NCI-H146 (cell line): ENCODE measurements at places on chromosomes 12 and 14.

DNA sequence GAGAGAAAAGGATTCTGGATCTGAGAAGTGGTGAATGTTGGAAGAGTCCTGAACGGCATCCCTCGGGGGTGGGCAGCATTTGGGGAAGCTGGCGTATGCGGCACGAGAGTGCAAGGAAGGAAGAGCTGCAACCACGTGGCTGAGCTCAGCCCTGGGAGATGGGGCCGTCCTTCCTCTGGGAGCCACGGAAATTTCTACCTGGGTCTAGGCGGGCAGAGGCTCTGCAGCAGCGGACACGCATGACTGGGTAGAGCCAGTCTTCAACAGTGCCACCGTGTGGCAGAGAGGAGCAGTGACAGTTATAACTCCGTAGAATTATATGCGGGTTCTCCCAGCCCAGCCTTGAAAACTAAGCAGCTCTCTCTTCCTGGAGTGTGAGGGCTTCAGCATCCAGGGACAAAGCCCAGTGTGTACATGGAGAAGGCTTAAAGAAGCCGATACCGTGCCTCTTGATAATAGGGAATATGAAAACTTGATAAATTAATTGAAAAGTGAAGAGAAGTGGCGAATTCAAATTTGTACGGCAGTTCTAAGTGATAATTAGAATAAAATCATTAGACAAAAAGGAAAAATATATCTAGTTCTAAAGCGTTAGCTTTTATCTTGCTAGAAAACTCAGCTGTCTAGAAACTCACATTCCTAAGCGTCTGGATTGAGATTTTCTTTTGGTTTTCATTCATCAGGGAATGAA, 82.9 kb upstream of the STXBP6 start:
- DNase-seq: peak; percentile 49

DNA sequence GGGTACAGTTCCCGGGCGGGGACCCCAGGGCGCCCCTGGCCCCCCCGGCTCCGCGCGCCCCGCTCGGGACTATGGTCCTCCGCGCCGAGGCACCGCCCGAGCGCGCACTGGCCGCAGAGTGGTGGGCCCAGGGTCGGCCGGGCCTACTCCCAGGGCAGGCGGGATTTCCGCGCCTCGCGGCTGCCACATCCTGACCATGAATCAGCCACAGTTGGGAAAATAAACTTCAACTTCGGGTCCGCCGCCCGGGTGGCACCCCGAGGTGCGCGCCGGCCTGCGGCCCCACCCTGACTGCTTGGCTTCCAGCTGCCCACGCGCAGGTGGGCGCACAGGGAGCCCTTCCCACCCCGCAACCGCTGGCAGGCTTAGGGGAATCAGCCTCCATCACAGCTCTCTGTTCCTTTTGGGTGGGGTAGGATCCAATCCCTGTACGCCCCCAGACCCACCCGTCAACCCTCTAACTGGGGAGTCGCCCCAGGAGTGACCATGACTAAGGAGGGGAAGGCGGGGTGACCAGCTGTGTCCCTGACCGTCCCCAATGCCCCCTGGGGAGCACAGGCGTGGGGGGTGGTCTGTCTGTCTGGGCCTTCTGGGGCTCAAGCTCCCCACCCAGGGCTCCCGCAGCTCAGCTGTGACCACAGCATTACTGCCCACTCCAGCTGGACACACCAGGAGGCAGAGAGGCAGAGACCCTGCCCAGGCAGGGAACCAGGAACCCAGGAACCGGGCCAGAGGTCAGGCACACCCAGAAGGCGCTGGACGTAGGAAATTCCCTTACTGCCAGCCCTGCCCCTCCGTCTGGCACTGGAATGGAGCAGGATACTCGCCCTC, 678 bp downstream of the INF2 start:
- DNase-seq: peak; percentile 36

DNA sequence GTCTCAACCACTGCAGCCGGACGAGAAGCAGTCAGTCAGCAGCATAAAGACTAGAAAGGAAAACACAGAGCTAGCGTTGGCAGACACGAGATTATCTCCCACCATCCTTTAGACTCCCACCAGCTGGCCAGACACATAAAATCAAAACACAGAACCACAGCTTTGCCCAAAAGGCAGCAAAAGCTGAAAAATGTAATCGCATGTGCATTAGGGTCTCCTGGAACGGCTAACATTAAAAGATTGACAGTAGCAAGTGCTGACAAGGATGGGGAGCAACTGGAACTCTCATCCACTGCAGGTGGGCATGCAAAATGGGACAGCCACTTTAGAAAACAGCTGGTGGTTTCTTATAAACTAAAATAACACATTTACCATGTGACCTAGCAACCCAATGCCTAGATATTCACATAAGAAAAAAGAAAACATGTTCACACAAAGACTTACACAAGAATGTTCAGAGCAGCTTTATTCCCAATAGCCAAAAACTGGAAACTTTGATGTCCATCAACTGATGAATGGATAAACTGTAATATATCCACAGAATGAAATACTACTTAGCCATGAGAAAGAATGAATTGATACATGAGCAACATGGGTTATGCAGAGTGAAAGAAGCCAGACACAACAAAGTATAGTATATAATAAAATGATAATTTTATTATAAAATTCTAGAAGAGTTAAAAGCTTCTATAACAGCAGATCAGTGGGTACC, 37.7 kb downstream of the NCOR2 start:
- DNase-seq: no peak

- DNase-seq: no peak
Observed at GRCh38 chr14:44863271-44863670, 98.5 kb downstream of the KLHL28 start.
